ENCODE measurements at places on chromosomes 13 and 19.

DNA sequence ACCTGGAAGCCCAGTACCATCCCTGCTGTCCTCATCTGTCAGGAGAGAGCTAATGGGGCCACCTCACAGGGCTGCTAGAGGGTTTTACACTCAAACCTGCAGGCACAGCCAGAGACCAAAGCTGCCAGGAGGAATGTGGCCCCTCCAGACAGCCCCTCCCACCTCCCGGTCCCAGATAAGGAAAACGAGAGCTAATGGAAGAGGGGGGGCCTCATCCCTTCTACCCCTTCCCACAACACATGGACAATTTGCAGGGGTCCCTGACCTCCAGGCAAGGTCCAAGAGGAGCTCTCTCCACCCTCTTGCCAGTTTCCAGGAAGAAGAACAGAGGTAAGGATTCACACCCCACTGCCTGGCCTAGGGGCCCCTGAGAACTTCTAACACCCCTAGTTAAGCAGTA is 1.6 kb upstream of the PEPD start:
- DNase-seq: no peak

GRCh38 chr19:12838182-12838885 is at the start of gene MAST1:
Gene MAST1, plus strand, starts transcription at chr19:12838515. Its CDS starts 58 bp downstream, at chr19:12838573.
- DNase-seq: no peak

DNA sequence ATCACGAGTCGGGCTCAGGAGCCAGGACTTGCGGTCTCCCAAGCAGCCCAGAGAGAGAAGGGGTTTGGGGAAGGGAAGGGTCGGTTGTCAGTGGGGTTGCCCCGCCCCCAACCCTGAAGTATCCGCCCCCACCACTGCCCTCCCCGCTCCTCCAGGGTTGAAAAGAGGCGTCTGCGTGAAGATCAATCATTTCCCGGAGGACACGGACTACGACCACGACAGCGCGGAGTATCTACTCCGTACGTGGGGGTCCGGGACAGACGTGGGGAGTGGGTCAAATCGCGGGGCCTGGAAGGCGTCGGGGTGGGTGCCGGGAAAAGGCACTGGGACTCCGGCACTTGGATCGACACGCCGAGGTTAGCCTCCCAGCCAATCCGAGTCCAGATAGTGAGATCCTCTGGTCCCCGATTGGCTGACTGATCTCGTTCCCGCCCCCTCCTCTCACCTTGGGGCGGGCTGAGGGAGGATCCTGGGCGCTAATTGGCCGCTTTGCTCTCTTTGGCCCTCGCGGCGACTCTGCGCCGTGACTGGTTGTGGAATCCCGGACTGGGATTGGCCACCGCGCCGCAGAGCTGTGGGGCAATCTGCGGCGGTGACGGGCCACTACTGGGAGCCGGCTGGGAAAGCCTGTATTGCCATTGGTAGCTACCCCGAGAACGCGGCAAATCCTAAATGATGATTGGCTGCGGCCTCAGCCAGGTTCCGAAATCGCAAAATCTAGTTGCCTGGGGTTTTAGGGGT is 13.3 kb upstream of the CACNG6 start:
- peak; percentile 97 for DNase-seq

DNA sequence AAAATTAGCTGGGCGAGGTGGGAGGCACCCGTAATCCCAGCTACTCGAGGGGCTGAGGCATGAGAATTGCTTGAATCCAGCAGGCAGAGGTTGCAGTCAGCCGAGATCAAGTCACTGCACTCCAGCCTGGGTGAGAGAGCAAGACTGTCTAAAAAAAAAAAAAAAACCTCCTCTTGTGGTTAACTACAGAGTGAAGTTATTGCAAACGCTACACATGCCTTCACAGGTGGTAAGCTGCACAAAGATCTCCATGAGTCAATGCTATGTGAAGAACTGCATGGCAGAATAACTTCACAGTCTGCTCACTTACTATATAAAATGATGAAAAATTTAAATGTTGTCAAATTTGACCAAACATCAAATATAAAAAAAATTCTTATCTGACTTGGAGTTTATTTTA is 436.8 kb downstream of the FGF14 start:
- no peak for DNase-seq

DNA sequence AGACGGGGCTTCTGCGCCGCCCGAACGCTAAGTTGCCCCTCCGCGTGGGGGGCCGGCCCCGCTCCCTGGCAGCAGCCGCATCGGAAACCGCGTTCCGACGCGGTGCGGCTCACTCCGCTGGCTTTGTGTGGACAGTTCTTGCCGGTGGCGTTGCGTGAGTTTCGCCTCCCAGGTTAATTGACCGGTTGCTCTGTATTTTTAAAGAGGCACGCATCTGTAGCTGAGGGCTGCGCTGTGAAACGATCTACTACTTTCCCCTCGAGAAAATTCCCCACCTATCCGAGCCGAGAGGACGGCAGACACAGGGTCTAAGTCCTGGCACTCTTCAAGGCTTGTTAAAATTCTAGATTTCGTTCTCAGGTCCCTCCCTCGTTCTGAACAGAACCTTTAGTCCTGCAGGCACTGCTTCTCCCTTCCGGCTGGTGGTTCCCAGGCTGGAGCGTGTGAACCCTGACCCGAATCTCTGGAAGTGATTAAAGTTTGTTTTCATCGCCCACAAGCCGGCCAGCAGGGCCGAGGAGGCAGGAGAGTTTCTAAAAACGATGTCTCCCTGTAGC is 933 bp downstream of the ARHGEF7 start:
- DNase-seq: no peak

- no peak for DNase-seq
These were observed 193.9 kb downstream of the KCTD12 start for GRCh38 chr13:76692346-76692745.

DNA sequence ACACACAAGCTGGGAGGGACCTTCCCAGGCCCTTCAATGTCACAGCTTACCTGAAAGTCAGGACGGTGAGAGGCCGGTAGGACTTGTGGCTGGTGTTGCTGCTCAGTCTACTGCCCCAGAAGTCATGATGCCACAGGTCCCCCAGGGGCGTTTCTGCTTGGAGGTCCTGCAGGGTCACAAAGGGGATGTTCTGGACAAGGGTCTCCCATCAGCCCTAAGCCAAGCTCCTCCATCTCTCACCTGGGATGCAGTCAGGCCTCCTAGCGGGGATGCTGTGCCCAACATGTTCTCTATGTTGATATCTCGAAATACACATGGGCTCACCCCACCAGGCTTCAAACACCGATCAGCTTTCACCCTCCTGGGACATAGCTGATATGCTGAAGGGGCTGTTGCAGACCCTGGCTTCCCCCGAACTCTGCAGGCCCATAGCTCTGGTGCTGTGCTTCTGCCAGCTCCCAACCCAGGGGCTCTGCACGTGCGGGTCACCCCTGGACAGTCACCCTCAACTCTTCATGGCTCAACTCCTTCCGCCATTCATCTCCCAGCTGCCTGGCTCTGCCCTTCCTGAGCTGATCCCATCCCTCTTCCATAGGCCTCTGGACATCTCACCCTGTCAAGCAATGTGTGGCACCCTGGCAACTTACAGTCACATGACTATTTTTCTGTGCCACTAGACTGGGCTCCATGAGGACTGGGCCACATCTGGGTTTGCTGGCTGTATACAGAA is 10.3 kb downstream of the TMTC4 start:
- no peak for DNase-seq

DNA sequence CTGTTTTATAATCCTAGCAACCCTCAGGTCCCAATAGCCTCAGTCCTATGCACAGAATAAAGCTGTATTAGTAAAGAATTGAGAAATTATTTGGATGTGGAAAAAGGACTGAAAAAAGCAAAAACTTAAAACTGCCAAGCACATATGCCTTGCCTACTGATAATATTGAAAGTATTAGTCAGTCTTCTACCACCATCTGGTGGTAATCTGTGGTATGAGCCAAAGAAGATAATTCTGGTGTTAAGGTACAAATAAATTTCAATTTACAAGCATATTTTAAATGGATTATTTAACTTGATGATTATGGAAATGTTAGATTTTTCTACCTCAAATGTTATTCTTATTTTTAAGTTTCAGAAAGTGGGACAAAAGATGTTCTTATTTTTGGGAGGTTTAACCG is 460.3 kb upstream of the KLHL1 start:
- DNase-seq: peak; percentile 8

- no peak for DNase-seq
These were observed 44.8 kb downstream of the CCDC70 start for GRCh38 chr13:51906581-51906980.

- DNase-seq: no peak
These were observed 503.1 kb downstream of the FOXO1 start for GRCh38 chr13:40163066-40164000.

DNA sequence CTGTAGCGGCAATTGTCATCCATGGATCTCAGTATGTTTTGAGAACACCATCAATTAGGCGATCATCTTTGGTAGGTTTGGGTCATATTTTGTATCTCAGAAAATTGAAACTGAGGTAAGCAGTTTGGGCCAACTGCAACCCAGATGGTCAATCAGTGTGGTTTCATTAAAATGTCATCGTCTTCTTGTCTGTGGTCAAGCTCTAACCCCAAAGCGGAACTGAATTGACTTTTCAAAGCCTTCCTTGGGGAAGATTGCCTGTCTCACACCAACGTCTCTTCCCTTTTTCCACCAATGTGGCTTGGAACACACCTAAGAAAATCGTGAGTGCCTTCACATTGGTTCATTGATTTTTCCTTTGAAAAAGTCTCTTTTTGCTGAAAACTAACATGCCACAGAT is 56.3 kb upstream of the UBAC2 start:
- no peak for DNase-seq

GRCh38 chr13:101139081-101139480 is 277.2 kb downstream of the NALCN start:
- DNase-seq: no peak

GRCh38 chr13:63435667-63436324 is 2020.1 kb upstream of the PCDH20 start:
- DNase-seq: peak; percentile 82

DNA sequence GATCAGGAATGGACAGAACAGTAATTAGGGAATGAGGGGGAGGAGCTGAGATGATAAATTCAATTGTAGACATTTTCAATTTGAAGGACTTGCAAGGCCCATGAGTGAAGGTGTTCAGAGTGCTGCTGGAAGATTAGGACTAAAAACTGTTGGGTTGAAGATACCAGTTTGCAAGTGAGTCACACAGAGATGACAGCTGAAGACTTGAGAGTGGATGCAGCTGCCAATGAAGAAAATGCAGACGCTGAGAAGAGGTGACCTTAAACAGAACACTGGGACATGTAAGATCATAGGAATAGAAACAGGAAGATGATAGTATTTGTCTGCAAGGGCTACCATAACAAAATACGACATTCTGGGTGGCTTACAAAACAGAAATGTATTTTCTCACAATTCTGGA is 1716.5 kb upstream of the SLC10A2 start:
- no peak for DNase-seq

GRCh38 chr13:60358453-60358852 is 38.6 kb upstream of the TDRD3 start:
- DNase-seq: no peak

DNA sequence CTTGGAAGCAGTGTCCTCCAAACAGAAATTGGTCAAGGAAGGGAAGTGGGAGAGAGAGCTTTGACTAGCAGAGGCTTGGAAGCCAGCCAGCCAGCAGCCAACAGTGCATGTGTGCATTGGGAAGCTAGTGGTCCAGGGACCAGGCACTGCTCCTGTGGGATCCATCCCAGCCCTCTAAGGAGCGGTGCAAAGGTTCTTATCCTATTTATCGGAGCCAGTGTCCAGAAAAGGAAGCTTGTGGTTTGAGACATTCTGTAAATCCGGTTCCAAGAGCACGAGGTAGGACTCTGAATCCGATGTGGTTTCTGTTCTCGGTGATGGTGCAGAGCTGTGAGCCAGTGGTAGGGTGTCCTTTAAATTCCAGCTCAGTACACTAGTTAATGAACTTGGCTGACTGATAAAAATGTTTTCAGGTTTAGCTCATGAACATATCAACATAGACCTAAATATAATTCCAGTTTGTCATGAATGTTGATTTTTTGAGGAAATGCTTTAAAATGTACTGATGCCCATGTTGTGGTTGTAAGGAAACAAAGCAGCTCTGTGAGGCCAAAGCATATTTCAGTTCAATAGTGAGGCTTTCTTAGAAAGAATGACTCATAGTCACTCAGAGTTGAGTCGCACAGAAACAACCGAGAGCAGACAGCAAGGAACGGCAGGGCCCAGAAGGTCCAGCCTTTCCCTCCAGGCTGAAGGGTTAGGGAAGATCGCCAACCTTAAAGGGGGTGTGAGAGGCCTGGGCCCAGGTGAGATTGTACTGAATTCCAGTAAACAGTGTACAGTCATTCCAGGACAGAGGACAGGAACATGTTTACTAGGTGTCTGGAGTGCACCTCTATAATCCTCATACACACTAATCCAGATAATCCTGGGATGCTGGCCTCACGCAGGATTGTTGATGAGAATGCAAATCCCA is 21.5 kb upstream of the GARRE1 start:
- peak; percentile 94 for DNase-seq

DNA sequence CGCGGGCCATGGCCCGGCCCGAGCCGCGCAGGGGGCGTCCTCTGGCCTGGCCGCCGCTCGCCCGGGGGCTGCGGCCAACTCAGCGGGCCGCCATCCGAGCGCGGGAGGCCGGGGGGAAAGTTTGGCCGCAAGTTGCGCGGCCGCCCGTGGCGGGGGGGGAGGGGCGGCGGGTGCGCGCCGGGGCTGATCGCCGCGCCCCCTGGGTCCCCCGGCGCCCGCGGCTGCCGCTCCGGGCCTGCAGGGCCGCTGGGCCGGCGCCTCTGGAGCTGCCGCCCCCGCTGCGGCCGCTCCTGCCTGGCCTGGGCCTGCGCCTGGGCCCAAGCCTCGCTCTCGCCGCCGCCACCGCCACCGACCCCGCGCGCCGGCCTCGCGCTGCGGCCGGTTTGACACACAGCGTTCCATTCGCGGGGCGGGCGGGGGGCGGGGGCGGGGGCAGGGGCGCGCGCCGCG is at the start of gene NR2F6:
Gene NR2F6, minus strand, starts transcription at position 385 of the 450 bp plus-strand sequence. CDS start 699 bp downstream, outside the sequence.
- no peak for DNase-seq

DNA sequence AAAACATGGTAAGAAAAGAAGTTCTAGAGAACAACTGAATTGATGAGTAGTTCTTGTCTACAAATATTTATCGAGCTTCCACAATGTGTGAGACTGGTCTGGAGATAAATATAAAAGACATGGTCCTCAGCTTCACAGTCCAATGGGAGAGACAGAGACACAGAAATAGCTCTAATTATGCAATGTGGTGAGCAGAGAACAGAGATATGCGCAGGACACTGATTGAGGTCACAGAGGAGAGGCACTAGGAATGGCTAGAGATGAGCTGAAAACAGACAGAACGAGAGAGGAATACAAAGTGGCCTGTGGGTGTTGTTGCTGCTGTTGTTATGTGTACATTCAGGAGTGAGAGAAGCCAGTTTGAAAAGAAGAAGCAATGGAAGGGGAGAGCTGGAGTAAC is 53.2 kb downstream of the GPALPP1 start:
- DNase-seq: no peak

GRCh38 chr13:22903301-22903700 is 277.5 kb upstream of the SGCG start:
- no peak for DNase-seq

DNA sequence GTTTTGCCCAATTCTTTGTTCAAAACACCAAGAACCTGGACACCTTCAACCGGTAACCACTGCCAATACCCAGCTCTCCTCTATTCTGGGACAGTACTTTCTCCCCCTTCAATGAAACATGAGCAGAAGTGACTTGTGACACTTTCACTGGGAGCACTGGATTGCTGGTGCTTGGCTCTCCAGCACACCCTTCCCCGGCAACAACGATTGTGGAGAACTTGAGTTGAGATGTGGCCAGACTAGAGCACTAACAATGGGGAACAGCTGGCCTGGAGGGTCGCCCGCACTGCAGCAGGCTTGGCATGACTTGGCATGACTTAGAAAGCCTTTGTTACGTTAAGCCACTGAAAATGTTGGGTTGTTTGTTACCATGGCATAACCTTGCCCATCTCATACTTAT is 7.5 kb upstream of the B3GLCT start:
- no peak for DNase-seq

- no peak for DNase-seq
These were observed 66.6 kb downstream of the CHST8 start for GRCh38 chr19:33688171-33688992.

GRCh38 chr13:75847588-75847987 is 211.5 kb downstream of the LMO7 start:
- DNase-seq: no peak

All from HS-5 (cell line).